ENCODE measurements at places on chromosomes 13 and 19.

GRCh38 chr13:111968336-111969010 lies 98.5 kb upstream of the SOX1 start:
- no peak for DNase-seq

DNA sequence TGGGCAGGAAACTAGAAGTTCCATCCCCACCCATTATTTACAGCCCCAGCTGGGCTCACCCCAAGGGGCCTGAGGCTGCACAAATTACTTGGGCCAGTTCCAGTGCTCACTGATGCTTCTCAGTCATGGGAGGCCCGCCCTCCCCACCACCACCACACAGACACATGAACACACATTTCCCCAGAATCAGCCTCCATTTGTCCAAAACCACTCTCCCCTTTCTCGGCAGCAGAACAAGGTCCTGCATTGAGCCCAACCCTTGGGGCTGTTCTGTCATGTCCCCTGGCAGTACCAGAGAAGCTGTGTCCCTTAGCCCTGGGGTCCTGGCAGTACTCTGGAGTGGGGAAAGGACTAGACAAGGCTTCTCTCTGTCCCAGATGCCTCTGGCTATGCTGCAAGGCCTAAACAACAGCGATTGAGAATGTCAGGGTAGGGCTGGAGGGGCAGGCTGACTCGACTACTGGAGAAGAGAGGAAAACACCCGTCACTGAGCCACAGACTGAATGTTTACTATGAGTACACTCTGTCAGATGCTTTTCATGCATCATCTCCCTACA lies 21.8 kb downstream of the SAMD4B start:
- no peak for DNase-seq

DNA sequence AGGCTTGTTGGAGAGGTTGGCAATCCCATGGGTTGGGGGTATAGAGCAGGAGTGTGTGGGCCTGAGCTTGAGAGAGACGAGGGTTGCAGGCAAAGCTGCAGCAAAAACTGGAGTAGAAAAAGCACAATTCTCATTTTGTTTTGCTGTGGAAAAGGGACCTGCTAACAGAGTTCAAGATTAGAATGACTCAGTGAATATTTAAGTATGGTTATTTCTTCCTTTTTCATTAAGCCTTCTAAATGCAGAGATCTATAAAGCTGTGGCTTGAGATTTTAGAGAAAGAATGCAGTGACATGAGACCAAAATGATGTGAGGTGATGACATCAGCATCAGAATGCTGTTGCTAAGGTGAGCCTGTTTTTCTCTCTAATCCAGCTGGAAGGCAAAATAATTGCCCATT lies 10.8 kb upstream of the MBNL2 start:
- no peak for DNase-seq

DNA sequence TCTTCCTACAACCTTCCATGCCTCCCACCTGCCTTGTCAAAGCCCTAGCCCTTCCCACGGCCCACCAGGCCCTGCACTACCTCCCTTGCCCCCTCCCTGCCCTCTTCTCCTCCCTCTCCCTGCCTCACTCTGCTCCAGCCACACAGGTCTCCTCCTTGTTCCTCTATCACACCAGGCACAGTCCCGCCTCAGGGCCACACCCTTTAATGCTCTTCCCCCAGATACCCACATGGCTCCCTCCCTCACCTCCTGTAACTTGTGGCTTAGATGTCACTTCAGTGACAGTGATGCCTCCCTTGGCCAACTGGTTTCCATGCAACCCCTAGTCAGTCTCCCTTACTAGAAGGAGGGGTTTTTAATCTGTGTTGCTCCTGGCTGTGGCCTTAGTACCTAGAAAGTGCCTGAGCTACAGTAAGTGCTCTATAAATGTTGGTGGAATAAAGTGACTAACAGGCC lies 1.3 kb downstream of the SIRT6 start:
- DNase-seq: no peak

GRCh38 chr19:46980761-46981160 lies 38.9 kb upstream of the NPAS1 start:
- no peak for DNase-seq

GRCh38 chr19:2727640-2727944 lies 6.4 kb upstream of the DIRAS1 start:
- no peak for DNase-seq
